ENCODE measurements at places on chromosomes 2 and 18. TPM values are rescaled to one million over a fixed set of nuclear protein-coding genes. Genes with fewer than 3 reads are reported as not detected.

GRCh38 chr18:59536166-59536565 is 161.1 kb downstream of the CCBE1 start:
- no peak for DNase-seq

DNA sequence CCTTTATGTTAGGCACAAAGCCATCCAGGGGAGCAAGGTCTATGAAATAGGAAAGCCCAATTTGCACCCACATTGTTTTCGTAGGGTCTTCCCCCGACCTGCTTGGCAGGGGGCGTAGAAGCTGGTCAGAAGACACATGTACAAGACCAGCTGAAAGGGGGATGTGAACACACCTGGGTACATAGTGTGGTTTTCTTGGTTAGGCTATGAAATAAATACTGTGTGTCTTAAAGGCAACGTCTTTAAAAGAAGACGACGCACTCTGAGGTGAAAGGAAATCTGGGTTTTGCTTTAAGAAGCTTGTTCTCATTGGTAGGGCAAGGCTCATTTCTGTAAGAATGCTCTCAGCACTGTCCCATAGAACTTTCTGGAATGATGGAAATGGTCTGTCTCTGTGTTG is 60.0 kb upstream of the KLF7 start:
- DNase-seq: no peak

Gene PROM2
- 0.11 TPM for total RNA-seq

DNA sequence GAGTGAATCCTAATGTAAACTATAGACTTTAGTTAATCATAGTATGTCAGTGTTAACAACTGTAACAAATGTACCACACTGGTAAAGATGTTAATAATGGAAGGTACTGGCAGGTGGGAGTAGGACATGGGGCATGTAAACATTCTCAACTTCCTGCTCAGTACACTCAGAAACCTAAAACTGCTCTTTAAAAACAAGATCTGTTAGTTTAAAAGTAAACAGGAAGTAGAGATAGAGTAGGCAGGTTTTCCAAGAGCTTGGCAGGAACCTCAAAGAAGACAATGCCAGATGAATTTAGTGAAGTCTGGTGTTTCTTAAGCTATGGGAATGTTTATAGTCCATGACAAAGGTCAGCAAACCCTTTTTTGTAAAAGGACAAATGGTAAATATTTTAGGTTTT is 46.6 kb downstream of the CCDC138 start:
- no peak for DNase-seq

Gene FAM161A
- total RNA-seq: 0.41 TPM
